AG09309 (cell line): ENCODE measurements at places on chromosomes 1 and 21.

- peak; percentile 28 for DNase-seq
These were observed 107.0 kb downstream of the ZC3H11B start for GRCh38 chr1:219505886-219506285.

DNA sequence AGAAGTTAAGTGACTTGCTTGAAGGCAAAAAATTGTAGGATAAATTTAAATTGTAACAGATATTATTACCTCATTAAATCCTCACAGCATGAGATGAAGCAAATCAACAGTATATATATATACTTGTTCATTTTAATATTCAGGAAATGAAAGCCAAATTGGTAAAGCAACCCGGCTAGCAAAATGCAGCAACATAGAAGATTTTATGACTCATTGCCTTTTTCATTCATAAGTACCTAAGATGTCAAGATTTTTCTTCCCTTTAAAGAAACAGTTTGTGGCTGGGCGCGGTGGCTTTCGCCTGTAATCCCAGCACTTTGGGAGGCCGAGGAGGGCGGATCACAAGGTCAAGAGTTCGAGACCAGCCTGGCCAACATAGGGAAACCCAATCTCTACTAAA, 190.5 kb upstream of the NRIP1 start:
- no peak for DNase-seq

- no peak for DNase-seq
These were observed 119.0 kb downstream of the GREM2 start for GRCh38 chr1:240492832-240493440.

- DNase-seq: no peak
These were observed 51.8 kb downstream of the VWA5B1 start for GRCh38 chr1:20342294-20343148.

DNA sequence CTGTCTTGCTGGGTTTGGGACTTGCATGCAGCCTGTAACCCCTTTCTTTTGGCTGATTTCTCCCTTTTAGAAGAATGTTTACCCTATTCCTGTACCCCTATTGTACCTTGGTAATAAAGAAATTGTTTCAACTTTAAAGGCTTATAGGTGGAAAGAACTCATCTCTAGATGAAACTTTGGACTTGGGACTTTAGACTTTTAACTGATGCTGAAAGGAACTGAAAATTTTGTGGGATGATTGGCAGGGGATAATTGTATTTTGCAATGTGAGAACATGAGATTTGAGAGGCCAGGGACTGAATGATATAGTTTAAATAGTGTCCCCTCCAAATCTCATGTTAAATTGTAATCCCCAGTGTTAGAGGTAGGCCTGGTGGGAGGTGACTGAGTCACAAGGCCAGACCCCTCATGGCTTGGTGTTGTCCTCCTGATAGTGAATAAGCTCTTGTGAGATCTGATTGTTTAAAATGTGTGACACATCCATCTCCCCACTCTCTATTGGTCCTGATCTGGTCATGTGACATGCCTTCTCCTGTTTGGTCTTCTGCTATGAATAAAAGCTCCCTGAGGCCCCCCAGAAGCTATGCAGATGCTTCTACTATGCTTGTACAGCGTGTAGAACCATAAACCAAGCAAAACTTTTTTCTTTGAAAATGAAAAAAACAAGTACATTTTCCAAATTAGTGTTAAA, 1621.3 kb upstream of the B3GALT2 start:
- DNase-seq: no peak

DNA sequence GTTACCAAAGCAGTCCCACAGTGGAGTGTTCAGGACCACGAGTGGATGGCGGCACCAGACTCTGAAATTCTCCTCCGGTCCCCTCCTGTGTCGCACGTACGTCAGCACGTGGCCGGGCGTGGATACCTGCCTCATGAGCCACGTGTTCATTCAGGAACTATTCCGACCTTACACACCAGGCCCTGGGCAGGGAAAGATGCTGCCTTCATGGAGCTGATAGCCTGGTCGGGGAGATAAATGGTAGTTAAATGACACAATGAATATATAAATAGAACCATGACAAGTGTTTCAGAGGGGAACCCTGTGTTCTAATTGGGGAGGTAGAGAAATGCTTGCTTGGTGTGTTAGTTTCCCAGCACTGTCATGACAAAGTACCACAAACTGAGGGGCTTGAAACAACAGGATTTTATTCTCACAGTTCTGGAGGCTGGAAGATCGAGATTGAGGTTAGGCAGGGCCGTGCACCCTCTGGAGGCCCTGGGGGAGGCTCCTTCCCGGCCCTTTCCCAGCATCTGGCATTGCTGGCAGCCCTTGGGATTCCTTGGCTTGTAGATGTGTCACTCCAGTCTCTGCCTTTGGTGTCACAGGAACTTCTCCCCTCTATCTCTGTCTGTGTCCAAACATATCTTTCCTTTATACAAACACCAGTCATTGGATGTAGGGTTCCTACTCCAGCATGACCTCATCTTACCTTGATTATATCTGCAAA, 28.9 kb upstream of the GPR137B start:
- no peak for DNase-seq

DNA sequence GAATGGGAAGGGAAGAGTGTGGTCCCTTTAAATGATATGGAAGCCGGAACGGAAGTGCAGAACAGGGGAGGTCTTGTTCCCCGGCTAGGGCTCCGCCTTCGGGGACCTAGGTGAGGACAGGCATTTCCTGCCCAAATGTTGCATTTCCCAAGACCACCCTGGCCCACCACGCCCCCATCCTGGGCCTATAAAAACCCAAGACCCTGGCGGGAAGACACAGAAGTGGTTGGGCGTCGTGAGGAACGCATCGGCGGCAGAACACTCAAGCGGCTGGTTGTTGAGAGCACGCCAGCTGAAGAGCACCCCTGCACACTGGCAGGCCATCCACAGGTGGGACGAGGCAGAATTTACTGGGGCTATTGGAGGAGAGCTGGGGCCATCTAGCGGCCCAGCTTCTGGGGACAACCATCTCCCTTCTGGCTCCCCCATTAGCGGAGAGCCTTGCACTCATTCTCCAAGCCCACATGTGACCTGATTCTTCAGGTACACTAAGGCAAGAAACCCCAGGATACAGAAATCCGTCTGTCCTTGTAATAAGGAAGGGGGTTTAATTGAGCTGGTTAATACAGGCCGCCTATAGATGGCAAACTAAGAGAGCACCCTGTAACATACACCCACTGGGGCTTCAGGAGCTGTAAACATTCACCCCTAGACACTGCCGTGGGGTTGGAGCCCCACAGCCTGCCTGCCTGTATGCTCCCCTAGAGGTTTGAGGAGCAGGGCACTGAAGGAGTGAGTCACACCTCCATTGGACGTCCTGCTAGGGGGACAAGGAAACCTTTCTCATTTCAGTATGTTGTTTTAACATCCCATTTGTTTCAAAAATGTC, 1327.9 kb downstream of the BRINP3 start:
- no peak for DNase-seq

- no peak for DNase-seq
These were observed 190.4 kb downstream of the MIS18A start for GRCh38 chr21:32088471-32088870.

DNA sequence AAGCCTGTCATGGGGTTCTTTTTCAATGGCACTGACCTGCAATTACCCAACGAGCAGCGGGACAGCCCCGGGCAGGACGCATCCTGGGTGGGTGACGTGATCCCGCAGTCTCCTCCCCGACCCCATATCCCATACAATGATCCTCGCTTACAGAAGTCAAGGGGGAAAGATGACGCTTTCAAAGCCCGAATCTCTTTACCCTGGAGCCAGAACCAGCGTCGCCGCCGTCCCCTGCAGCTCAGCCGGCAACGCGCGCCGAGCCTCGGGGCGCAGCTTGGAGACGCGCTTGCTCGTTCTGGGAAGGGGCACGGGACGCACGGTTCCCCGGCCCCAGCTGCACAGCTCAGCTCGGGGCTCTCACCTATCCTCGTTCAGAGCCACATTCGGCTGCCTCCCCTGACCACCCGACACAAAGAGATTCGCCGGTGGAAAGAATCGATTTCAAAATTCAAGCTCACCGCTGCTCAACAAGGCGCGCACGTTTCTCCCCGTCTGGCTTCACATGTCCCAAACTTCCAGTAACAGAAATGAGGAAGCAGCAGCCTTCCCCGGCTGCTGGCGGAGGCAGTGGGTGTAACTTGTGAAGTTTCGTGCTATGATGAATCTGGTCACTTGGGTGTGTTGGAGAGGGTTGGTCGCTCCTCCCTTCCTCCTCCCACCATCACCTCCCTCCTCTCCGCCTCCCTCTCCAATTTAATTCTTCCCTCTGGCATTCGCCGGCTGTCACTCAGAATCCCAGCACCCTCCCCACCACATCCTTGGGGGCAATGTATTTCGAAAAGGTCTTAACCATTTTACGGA, at the start of gene TIAM1:
Gene TIAM1 (minus strand): TSS at position 582 of the 801 bp plus-strand sequence. CDS start 77,289 bp downstream, outside the sequence.
- DNase-seq: peak; percentile 38

DNA sequence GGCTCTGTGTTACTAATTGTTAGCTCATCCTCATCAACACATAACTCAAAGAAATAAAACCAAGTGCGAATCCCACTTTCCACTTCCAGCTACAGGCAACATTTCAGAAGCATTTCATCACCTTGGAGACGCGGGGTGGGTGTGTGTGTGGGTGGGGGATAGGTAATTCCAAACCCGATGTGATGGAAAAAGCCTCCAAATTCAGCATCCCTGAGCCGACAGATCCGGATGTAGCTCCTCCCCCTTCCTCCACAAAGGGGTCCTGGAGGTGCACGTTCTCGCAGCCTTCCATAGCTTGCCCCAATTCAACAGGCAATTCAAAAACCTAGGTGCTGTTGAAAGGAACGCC, 486 bp downstream of the HSPA13 start:
- DNase-seq: no peak

GRCh38 chr21:43919871-43920801, 55.1 kb downstream of the AGPAT3 start:
- DNase-seq: no peak

DNA sequence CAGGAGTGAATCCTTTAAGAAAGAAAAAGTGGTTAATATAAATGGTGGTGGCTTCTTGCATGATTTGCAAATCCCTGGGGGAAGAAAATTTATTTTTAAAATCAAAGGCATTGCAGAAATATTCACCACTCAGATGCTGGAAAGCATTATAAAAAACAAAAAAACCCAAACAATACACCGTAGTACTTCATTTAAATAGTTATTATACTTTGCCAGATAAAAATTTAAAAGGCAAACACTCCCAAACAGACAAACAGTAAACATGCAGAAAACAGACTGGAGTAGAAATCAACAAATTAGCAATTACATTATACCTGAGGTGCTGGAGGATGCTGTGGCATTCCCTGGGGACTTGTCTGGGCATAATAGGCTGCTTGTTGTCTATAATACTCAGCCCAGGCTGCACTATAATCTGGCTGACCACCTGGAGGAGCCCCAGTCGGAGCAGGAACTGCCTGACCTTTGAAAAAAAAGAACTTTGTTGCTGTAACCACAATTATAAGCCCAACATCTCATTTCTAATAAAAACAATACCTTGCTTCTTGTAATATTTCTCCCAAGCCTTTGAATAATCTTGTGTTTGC, 29.9 kb downstream of the FUBP1 start:
- DNase-seq: no peak

DNA sequence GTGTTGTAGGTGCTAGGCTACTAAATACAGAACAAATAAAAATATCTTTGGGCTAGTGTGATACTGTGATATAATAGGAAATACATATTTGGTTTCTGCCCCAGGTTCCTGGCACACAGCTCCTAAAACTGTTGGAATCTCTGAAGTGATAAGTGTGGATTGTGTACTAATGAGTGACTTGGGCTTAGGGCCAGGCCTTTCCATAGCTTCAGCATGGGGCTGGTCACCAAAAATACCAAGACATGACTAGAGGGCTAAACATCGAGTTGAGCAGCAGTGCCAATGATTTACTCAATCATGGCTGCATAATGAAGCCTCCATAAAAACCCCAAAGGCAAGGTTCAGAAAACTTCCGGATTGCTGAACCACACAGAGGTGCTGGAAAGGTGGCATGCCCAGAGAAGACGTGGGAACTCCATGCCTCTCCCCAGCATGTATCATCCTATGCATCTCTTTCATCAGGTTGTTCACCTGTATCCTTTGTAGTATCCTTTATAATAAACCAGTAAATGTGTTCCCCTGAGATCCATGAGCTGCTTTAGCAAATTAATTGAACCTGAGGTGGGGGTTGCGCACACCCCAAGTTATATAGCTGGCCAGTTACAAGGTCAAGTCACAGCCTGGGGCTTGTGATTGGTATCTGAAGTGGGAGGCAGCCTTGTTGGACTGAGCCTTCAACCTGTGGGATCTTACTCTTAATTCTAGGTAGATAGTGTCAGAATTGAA, 51.6 kb downstream of the ZMYM4 start:
- no peak for DNase-seq

GRCh38 chr1:23249787-23250454, 32.6 kb upstream of the HTR1D start:
- DNase-seq: no peak

GRCh38 chr1:64882574-64883255, 83.6 kb downstream of the JAK1 start:
- no peak for DNase-seq

GRCh38 chr1:46188295-46189030, 9.8 kb downstream of the POMGNT1 start:
- DNase-seq: no peak

DNA sequence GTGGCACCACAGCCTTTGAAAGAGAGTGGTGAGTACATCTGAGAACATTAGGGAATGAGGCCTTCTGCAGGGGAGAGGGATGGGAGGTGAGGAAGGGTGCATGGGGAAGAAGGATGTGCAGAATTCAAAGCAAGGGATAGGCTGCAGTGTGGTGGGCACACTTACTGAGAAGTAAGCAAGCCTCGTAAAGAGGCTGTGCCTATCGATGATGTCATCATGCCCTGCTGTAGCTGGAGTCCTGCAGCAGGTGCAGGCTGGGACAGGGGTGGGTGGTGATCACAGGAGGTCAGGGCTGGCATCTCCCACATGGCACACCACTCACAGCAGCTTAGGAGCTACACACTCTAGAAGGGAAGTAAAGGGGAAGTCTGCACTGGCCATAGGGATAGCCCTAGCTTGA, 16.2 kb downstream of the ZSCAN20 start:
- DNase-seq: no peak

- DNase-seq: no peak
These were observed 355.2 kb downstream of the SMYD3 start for GRCh38 chr1:246151796-246152434.

- DNase-seq: no peak
These were observed 5.1 kb upstream of the PTPRC start for GRCh38 chr1:198633675-198634121.

- no peak for DNase-seq
These were observed 9.5 kb downstream of the SON start for GRCh38 chr21:33552093-33552998.

GRCh38 chr1:160891474-160891873, 6.5 kb upstream of the ITLN1 start:
- DNase-seq: no peak

DNA sequence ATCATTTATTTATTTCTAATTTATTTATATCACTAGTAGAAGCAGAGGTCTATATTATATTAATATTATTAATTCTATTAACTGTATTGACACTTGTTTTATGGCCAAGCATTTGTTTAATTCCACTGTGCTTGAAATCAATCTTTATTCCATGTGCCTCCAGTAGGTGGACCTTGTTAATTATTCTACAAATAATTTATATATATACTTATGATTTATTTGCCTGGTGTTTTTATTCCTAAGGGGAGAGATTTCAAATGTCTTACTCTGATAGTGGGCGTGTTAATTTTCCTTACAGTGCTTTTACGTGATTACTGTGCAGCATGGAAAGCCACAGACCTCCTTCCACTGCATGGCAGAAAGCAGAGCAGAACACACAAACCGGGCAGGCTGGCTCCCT, 17.5 kb upstream of the OR6N2 start:
- DNase-seq: no peak
